ENCODE measurements at places on chromosomes 13 and 19.

DNA sequence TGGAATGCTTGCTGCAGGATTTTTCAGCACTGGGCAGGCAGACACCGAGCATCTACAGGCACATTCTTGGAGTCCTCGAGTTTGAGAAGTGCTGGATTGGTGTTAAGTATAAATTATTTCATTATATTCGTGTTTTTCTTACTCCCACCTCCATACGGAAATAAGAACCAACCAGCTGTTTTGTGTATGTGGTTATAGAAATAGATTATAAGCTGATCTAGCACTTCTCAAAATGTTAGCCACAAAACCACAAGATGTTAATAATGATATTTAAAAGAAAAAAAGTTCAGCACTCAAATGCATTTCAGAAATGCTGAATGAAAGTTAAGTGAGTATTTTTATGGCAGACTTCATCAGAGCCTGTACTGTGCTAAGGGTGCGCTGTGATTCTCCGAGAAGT, 24.0 kb upstream of the TEX29 start:
- no peak for DNase-seq

DNA sequence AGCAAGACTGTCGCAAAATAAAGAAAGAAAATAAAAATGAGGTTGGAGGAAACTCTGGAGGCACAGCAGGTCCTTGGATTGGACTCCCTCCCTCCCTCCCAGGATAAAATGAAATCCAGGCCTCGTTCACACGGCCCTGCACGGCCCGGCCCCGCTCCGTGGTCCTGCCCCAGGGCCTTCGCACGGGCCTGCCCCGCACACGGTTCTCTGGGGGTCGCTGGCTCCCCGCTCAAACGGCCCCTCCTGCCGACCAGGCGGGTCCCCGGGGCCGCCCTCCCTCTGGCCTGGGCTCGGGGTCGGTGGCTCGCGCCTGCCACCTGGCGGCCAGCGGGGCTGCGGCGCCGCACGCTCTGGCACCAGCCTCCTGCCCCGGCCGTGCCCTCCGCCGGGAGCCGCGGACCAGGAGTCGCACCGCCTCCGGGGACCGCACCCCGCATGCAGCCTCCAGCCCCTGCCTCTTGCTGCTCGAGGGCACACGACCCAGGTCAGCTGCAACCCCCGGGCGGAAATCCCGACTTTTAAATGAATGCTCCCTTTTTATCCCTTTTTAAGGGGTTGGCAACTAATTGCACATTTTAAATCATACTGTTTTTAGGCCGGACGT, 1.5 kb upstream of the WDR18 start:
- peak; percentile 52 for DNase-seq

- DNase-seq = peak; percentile 62
Observed at GRCh38 chr19:16628984-16629691, 1.1 kb upstream of the MED26 start.

GRCh38 chr19:51168564-51169282, 26.6 kb downstream of the SIGLEC7 start:
- DNase-seq = no peak

GRCh38 chr13:89205856-89206520, 1534.8 kb downstream of the SLITRK5 start:
- DNase-seq = no peak

- no peak for DNase-seq
Observed at GRCh38 chr19:35034588-35035382, 4.5 kb downstream of the SCN1B start.

GRCh38 chr13:80199585-80200292, 141.2 kb downstream of the SPRY2 start:
- DNase-seq = no peak

- peak; percentile 28 for DNase-seq
Observed at GRCh38 chr19:14432791-14433553, at the start of gene PKN1. Gene PKN1, plus strand, starts transcription at chr19:14433306. Its CDS starts 216 bp downstream, at chr19:14433522.

DNA sequence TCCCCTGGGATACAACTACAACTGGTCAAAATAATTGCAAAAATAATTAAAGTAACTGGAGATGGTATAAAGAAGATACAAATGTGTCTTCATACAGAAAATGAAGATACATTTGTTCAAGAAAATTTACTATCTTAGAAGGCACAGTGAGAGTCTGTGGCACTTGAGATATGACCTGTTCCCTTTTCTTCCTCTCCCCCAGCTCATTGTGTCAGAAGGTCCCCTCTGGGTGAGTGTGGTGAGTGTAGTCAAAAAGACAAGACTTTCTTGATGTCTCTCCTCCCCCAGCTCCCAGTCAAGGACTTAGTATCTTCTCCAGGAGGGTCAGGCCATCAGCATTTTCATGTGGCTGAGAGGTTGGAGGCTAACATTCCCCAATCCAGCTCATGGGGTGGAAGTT, 51.7 kb downstream of the EDNRB start:
- no peak for DNase-seq

GRCh38 chr13:33125821-33126570, 109.8 kb downstream of the KL start:
- peak; percentile 94 for DNase-seq

All from fibroblast of pulmonary artery (primary cell).